CD4-positive, alpha-beta T cell treated with Interleukin-4 for 4 hours (primary cell): ENCODE measurements at places on chromosomes 2 and 18.

GRCh38 chr2:44553456-44553855 is 191.7 kb downstream of the CAMKMT start:
- DNase-seq = no peak

DNA sequence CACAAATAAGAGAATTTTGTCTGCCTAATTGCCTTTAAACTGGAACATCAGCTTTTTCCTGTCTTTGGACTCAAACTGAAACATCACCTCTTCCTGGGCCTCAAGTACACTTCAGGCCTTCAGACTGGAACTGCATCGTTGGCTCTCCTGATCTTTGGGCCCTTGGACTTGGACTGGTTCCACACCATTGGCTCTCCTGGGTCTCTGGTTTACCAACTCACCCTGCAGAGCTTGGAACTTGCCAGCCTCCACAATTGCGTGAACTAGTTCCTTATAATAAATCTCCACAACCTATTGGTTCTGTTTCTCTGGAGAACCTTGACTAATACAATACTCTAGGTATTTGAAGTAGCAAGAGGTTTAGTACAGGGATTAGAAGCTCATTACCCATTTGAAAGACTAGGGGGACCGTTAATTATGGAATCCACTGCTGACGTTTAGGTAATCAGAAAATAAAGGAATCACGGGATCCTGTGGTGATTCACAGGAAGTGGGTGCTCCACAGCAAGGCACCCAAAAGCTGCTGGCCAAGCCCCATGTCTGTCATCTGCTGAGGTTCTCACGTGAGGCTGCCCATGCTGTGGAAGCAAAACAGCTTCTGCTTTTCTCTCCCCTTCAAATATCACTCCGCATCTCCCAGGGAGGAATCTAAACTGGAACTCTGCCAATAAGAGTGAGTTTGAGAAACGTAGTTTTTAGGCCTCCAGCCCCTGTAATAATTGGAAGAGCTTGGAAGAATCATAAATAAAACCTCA is 20.0 kb upstream of the SGPP2 start:
- DNase-seq = no peak

GRCh38 chr2:181467966-181468707 is 11.0 kb downstream of the ITGA4 start:
- no peak for DNase-seq

DNA sequence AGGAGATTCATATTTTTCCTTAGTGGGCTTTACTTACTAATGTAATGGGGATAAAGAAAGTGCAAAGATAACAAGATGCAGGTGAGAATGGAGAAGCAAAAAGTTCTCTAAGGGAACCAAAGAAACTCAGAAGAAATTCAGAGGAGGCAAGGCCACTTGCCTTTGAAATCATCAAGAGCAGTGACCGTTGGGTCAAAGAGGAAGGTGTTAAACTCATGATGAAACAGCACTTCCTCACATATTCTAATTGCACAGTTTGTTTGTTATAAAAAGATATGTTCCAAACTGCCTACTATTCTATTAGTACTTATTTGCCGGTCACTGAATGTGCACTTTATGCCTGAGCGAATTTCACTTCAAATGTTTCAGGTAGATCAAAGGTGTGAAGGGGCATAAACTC is 975.1 kb downstream of the BCL11A start:
- DNase-seq = no peak

DNA sequence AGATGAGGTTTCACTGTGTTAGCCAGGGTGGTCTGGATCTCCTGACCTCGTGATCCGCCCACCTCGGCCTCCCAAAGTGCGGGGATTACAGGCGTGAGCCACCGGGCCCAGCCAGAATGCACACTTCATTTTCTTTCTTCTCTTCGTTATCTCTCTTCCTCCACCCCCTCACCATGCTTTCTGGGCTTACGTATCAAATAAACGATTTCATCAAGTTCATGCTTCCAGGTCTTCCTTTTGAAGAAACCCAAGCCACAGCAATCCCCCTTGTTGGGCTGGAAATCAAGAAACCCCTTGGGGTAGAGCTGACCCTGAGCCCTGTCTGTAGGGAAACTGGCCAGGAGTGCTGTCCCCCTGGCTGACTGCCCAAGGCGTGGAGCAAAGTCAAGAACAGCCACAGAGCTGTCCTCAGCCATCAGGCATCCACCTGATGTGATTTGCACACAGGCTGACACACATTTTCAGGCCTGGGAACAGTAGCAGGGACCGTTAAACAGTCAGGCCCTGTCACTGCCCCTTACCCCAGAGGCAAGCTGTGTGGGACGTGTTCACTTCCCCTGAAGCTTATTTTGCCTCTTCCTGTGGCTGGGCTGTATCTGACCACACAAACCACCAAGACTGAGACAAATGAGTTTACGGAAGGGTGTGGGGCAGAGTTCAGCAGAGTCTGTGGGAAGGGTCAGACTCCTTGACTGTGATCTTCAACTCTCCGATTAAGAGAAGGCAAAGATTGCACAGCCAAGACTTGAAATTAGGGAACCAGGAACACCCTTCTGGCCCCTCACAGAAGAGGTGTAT is 15.1 kb upstream of the NMUR1 start:
- DNase-seq = peak; percentile 69

- no peak for DNase-seq
Measured at GRCh38 chr18:48033790-48034650, 103.6 kb upstream of the SMAD2 start.

DNA sequence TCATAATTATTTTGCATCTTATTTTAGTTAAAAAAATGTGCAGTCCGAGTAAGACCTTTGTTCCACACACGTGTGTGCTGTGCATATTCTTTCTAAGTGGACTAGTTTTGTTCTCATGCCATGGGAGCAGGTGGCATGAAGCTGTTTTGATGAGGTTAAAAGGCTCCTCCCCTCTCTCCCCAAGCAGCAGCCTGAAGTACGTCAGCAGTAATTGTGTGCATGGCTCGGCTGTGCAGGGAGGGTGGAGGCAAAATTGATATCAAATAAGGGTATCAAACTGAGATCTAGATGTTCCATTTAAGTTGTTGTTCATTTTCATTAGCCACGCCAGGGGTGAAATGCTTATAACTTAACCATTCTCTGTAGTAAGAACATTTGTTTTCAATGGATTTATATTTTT is at the start of gene NYAP2:
TSS of gene NYAP2 (plus strand) at position 207 of the 400 bp plus-strand sequence. CDS start 9,171 bp downstream, outside the sequence.
- no peak for DNase-seq

DNA sequence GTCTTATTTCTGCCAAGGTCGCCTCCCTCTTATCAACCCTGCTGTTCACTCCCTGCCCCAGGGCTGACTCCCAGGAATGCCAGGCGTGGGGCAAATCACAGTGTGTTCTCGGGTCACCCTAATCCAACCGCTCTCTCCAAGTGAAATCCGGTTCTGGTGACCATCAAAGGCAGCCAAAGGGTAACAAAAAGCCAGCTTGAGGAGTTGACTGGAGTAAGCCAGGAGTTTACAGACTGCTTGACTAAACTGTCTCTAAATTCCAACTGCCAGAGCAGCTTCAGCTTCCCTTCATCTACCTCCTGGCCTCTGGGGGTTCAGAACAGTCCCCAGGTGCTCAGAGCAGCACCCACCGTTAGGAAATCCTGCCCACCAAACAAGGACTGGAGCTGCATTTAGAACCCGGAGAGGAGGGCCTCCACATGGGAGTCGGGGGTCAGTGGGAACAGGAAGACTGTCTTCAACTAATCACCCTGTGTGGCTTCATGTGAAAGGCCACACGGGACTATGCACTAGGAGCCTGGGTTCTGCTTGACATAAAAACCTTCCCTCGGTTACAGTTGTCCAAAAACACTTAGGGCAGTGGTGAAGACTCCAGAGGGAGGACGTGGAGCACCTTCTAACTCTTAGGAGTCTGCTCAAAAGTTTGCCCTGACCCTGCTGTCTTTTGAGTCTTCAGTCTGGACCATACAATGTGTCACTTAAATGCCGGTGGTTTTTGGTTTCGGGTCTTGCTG is 24.2 kb upstream of the MCFD2 start:
- DNase-seq = no peak

DNA sequence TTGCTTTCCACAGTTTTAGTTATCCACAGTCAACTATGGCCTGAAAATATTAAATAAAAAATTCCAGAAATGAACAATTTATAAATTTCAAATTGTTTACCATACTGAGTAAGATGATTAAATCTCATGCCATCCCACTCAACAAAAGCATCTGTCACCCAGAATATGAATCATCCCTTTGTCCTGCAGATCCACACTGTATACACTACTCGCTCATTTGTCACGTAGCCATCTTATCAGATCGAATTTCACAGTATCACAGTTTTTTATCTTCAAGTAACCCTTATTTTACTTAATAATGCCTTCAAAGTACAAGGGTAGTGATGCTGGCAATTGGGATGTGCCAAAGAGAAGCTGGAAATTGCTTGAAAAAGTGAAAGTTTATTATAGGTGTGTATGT is 291.8 kb upstream of the LRATD1 start:
- no peak for DNase-seq

- peak; percentile 82 for DNase-seq
Measured at GRCh38 chr2:113175042-113175628, 1.4 kb downstream of the PSD4 start.
